ENCODE measurements at places on chromosomes 7 and 10.

DNA sequence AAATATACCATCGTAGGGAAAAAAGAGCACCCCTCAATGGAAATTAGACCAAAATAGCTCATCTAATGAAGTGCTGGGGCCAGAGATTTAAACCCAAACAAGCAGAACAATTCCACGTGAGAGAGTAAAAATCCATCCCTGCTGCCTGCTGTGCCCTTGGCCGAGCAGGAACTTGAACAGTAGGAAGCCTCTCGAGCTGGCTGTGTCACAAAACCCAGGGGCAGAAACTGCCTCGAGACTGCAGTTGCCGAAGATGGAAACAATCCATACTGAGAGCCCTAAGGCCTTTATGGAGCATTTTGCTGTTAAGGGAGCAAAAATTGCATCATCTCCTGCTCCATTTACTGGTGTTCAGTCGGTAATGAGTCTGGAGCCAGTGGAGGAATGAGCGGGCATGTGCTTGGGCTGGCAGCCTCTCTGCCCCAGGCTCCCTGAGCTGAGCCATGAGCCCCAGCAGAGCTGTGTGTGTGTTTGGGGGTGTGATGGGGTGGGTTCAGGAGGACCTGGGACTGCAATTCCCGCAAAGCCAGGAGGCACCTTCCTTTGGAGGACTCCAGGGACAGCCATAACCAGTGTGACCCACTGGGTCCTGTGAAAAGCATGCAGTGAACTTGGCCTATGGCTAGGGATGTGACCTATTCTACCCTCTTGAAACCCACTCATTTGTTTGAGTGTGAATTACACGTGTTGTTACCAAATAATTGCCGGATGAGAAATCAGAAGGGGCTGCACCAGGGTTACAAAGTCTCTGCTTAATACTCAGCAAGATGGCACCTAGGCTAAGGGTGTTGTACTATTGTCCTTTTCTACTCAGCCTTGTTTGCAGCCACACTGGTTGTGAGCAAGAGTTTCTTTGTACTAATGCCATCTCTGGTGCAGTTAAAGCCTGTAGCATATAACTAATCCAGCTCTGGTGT lies 58.3 kb downstream of the CDHR3 start:
- no peak for DNase-seq

DNA sequence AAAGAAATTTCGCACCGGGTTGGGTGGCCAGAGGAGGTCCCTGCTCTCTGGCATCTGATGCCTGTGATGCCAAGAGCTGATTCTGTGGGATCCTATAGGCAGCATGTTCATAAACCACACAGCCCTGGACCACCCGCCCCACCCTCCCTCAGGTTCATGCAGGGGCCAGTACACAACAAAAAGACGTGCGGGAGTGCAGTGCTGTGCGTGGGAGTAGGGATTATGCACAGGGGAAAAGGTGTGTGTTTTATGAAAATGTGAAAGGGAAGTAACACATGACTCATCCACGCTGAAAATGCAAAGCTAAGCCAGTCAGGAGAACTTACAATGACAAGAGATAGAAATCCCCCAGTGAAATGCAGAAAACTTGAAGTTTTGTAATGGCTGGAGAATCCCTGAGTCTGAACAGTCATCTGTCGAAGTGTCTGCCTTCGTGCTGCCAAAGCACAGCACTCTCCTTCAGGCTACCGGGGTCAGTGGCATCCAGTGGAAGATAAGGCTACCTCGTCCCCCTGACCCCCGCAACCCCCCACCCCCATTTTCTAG lies 1.1 kb downstream of the KIAA1217 start:
- DNase-seq, result no peak

DNA sequence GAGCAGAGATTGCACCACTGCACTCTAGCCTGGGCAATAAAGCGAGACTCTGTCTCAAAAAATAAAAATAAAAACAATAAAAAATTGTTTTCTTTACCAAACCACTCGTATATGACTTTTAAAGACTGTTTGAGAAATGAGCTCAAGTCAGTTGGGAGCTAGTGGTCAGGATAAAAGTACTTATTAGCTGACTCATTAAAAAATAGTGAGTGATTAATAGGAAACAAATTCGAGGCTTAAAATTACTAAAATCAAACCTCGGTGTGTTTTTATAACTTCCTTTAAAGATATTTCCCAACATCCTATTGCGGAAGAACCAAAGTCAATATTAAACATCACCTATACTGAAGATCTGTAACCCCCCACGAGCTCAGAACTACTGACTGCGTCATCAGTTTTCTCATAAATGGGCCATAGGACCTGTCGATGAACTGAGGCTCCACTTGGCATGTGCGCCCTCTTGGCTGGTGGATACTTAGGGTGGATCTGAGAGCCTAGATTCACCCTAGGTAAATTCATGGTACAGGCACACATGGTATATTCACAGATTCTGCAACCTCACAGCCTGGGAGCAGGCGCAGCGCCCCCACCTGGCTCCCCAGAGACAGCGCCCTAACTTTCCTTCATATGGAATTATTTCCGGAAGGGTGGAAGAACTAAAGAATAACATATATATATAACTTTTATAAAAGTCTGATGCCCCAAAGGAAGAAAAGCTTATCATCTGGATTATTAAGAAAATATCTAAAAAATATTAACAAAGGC lies 9.2 kb downstream of the MKI67 start:
- DNase-seq, result no peak

DNA sequence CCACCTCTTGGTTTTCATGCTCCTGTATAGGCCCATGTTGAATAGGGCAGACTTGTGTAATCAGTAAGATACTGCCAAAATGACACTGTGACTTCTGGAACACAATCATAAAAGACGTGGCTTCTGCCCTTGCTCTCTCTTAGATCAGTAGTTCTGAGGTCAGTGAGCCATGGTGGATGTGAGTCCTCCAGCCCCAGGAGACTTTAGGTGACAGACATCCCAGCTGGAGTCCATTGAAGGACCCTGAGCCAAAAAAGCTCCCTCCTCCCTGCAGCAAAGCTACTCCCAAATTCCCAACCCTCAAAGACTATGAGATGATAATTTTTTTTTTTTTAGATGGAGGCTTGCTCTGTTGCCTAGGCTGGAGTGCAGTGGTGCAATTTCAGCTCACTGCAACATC lies 3.2 kb upstream of the RADIL start:
- no peak for DNase-seq

- DNase-seq, result no peak
These were observed 17.9 kb upstream of the CYTH3 start for GRCh38 chr7:6290319-6290741.
